ENCODE measurements at places on chromosomes 6 and 20.

- DNase-seq: no peak
These were observed 12.2 kb upstream of the SHLD1 start for GRCh38 chr20:5737966-5738365.

- DNase-seq: no peak
These were observed 86.6 kb upstream of the EYA2 start for GRCh38 chr20:46807998-46808397.

- no peak for DNase-seq
These were observed 568.7 kb upstream of the RNF217 start for GRCh38 chr6:124393536-124393935.

GRCh38 chr6:132590362-132590761, 821 bp upstream of the TAAR5 start:
- DNase-seq: no peak

DNA sequence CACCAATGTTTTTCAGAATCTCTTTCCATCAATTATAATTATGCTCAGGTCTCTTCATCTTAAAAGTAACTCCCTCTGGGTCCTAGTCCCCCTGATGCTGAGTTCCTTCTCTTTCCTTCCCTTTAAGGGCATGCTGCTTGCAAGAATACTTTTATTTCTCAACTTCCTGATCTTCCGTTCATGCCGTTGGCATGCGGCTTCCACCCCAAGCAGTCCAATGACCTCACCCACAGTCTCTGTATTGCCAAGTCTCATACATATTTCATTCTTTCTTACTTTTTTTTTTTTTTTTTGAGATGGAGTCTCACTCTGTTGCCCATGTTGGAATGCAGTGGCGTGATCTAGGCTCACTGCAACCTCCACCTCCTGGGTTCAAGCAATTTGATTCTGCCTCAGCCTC, 83.5 kb downstream of the NDUFAF5 start:
- DNase-seq: no peak

GRCh38 chr6:72102561-72102960, 216.2 kb downstream of the RIMS1 start:
- no peak for DNase-seq

DNA sequence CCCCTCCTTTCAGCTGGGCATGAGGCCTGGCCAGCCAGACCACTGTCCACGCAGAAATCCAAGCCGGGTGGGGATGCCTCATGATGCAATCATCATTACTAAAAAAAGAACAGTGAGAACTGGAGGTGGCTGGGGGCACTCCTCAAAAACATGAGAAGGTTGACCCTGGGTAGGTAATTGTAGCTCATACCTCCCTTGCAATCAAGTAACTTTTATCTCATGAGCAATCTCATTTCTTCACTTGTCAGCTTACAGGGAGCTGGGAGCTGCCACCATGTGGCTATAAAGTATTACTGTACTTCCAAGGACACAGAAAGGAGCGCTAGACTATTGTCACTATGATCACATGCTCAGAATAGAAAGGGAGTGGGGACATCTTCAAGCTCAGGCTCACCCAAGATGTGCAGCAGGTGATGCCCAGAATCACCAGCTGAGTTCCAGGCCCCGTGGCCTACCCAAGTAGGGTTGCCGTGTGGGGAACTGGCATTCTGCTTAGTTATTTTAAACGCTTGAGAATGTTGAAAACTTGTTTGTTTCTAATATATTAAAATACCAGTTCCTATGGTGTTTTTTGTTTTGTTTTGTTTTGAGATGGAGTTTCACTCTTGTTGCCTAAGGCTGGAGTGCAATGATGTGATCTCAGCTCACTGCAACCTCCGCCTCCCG, 3.0 kb upstream of the CDH26 start:
- DNase-seq: no peak

DNA sequence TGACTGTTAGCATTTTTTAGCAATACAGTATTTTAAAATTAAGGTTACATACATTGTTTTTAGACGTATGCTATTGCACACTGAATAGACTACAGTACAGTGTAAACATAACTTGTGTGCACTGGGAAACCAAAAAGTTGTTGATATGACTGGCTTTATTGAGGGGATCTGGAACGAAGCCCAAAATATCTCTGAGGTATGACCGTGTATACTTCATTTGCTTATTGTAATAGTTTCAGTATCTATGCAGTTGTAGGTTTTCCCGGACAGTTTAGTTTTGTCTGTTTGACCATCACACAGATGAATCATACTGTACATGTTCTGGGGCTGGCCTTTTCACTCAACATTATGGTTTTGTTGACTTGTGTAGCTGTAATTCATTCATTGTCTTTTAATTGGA, 6.9 kb upstream of the ZBTB12 start:
- DNase-seq: no peak

DNA sequence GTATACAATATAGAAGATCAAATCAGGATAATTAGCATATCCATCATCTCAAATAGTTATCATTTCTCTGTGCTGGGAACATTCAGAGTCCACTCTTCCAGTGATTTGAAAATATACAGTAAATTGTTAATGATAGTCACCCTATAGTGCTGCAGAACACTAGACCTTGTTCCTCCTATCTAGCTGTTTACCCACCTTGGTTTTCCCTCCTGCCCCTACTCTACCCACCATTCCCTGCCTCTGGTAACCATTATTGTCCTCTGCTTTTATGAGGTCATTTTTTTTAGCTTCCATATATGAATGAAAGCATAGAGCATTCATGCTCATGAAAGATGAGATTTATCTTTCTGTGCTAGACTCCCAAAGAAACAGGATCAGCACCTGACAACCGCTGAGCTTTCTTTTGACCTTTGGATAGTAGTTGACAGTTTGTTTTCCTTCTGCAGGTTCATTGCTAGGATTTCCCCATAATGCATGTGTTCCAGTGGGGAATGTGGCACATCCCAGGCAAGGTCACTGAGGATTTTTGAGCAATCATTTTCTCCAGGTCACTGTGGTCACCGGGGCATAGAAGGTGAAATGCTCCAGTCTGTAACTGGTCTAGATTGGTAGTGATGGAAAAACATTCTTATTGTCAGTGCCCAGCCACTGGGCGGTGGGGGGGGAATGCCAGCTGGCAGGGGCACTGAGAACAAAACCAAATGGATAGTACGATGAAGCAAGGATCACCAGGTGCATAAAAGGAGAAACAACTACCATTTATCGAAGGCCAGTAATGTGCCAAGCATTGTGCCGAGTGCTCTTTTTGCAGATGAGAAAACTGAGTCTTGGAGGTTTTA, 33.6 kb upstream of the BCAS1 start:
- no peak for DNase-seq

DNA sequence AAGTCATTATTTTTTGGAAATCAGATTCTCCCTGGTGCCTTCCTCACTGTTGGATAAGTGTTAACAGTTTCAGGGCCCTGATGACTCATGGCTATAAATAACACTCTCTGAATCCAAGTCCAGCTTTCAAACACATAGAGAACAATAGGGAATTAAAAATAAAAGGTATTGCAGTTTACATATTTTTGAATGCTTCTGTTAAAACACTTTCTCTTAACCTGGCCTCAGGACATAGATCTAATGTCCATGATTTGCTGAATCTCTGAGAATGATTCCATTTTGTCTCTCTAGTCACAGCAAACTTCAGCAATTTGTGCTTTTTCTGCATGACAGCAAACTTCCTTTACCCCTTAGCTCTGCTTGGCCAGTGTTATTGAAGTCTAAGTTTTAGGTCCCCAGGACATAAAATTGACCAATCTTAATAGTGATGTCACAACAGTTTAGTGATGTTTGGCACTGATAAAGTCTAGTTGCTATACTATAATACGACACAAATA, 1192.4 kb upstream of the CITED2 start:
- no peak for DNase-seq

GRCh38 chr20:3755814-3756480, 11.6 kb downstream of the ADISSP start:
- no peak for DNase-seq

DNA sequence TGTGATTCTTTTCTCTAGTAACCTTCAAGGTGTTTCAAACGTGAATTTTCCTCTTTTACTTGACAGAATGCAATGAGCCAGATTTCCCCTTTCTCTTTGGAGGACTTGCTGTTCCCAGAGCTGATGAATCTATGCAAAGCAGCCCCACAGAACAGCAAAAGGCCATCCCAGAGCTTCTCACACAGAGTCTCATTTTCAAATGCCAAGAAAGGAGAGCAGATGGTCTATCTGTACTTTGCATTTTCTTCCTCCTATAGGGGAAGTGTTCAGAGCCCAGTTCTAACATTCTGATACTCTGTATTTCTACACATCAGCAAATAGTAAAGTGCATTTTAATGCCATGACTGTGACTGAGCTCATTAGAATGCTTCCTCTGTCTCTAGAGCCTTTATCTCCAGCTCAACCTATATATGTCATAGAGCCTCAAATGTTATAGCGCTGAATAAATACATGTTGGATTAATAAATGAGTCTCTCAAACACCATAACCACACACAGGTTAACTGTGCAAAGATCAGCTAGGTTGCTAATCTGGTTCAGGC, 81.8 kb upstream of the EYA4 start:
- DNase-seq: no peak

GRCh38 chr6:89173634-89174033, 27.8 kb downstream of the PM20D2 start:
- no peak for DNase-seq

- no peak for DNase-seq
These were observed 113.4 kb upstream of the MRPS10 start for GRCh38 chr6:42331019-42331418.

DNA sequence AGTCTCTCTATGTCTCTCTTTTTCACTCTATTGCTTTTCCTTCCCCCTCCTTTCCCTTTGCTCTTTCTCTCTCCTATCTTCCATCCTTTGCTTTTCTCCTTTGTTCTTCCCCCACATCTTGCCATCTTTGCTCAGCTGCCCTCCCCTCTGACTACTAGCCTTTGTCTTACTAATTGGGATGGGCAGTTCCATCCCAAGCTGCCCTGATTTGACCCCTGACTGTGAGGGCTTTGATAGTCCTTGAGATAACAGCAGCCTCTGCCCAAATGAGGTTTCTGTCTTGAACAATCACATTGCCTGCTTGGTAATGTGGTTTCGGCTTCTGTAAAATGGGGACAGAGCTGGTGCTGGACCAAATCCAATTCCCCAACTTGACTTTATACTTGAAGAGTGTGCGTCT, 327.7 kb downstream of the DHX35 start:
- DNase-seq: no peak

GRCh38 chr6:158233214-158233795, 65.2 kb downstream of the GTF2H5 start:
- DNase-seq: no peak

- no peak for DNase-seq
These were observed 109.5 kb downstream of the LCA5 start for GRCh38 chr6:79427721-79428120.

DNA sequence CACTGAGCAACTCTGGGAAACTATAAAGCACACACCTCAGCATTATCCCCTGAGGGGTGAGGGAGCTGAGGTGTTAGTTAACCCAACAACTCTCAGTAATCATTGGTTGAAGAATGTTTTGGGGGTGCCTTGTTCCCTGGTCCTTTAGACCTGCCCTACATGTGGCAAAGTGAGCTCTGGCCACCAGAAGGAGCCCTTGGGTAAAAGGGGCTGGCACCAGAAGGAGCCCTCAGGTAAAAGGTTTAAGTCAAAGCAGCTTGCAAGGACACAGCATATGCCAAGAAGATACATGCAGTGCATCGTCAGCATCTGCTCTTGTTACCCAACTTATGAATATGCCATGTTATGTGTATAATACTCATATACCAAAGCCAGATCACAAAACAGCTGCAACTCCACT, 1081.7 kb downstream of the KIF16B start:
- DNase-seq: no peak

GRCh38 chr6:65819152-65819551, 112.1 kb upstream of the EYS start:
- DNase-seq: no peak

- DNase-seq: no peak
These were observed 18.2 kb downstream of the SCGN start for GRCh38 chr6:25670208-25670607.

GRCh38 chr20:41304424-41305079, 13.0 kb downstream of the ZHX3 start:
- no peak for DNase-seq

GRCh38 chr6:113854531-113855499, 2.3 kb upstream of the MARCKS start:
- no peak for DNase-seq

DNA sequence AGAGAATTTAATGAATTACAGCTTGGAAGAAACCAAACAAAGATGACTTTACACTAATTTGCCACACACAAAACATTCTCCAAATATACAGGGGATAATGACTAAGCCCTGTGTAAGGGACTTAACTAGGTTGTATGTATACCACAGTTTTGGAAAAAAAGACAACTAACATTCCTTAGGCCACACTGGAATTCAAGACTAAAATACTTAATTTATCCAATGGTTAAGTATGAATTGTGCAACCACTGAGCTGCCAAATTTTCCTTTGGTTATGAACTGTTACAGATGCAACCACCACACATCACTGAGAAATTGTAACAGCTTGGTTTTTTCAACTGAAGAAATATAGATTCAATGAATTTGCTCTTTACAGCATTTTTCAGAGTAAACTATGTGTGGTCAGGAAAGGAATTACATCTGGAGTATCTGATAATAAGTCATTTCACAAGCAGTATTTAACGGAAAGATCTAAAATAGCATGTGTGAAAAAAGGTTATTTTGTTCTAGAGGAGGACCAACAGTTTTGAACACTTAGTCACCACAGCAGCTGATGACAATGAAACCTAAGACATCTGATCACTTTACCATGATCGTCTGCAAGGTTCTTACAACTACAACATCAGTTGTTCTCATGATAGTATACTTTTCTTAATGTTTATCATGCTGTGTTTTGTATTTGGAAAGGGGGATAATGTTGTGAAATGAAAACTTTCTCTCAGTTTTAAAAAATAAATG, 318.8 kb downstream of the BCKDHB start:
- DNase-seq: no peak

- no peak for DNase-seq
These were observed at the start of gene DLGAP4 for GRCh38 chr20:36305602-36306551. DLGAP4 (plus strand) TSS chr20:36306339; CDS start chr20:36431718, 125,379 bp downstream.

DNA sequence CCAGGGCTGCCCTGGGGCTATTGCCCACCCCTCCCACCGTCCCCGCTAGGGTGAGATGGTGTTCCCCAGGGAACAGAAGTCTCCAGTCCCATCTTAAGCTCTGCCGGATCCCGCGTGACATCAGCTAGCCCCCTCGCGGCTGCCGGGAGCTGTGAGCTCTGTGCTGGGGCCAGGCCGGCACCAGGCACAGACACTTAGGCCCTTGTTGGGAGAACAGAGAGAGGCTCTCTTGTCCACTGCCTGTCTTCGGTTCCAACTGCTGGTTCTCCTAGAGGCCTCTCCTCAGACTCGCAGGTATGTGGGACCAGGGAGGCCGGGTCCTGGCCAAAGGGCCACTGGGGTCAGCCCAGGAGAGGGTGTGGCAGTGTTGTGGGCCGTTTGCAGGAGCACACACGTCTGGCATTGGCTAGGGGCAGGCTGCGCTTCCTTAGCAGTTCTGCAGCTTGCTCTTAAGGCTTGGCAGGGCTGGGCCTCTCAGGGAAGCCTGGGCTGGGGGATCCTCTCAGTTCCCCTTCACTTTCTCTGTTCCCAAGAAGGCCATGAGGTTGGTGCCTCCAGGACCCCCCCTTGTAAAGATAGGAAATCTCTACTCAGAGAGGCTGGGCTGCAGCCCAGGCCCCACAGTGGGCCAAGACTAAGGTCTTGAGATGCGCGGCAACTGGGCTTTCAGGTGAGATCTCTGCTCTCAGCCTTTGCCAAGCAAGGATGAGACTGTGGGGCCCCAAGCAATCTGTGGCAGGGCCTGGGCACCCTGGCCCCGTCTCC, 6.3 kb downstream of the SGK2 start:
- no peak for DNase-seq
